ENCODE measurements at places on chromosomes 12 and 14.

DNA sequence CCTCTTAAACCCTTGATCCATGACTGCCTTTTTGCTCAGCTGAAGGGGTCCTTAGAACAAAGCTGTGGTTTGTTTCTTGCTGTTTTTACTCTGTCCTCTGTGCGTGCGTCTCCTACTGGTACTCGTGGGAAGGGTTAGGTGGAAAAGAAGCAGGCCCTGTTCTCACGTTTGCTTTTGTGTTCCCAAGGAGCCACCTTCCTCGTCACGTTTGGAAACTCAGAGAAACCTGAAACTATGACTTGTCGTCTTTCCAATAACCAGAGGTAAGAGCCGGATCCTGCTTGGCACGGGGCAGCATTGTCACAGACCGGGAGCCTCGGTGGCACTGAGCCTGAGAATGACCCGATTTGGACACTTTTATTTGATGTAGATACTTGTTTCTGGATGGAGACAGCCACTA, 13.1 kb downstream of the ZFYVE21 start:
- no peak for DNase-seq

DNA sequence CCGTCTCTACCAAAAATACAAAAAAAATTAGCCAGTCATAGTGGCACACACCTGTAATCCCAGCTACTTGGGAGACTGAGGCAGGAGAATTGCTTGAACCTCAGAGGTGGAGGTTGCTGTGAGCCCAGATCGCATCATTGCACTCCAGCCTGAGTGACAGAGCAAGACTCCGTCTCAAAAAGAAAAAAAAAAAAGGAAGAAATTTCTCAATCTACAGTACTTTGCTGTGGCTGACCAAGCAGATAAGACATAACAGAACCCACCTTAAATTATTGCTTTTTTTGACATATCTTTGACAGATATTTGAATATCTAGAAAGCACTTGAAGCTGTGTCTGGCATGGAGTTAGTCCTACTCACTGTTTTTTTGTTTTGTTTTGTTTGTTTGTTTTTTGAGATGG, 34.9 kb upstream of the HNF1A start:
- no peak for DNase-seq

- peak; percentile 24 for DNase-seq
Observed at GRCh38 chr14:68628605-68629310, 164.1 kb downstream of the ZFP36L1 start.

DNA sequence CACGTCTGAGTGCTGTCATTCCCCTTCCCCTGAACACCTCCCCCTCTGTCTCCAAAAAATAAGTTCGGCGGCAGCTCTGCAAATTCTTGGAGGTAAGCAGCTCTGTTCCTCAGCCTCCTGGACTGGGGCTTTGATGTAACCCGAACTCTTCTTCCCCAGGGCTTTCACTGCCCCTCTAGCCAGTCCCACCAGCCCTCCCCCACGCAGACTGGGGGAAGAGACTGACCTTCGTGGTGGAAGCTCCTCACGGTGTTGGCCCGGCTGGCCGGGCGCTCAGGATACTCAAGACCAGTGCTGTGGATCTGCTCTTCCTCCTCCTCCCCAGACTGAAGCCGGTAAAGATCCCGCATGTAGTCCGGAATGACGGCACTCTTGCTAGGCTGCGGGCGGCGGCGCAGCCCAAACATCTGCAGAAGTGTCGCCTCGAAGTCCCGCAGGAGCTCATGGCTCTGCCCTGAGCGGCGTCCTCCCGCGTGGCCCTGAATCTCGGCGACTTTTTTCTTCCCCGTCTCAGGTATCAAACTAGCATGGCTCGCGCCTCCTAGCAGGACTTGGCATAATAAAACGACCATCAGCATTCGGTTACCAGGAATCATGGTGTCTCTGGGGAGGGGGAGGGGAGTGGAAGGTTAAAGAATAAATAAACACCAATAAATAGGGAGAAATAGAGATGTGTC, 4.9 kb downstream of the BMP4 start:
- DNase-seq, result no peak

DNA sequence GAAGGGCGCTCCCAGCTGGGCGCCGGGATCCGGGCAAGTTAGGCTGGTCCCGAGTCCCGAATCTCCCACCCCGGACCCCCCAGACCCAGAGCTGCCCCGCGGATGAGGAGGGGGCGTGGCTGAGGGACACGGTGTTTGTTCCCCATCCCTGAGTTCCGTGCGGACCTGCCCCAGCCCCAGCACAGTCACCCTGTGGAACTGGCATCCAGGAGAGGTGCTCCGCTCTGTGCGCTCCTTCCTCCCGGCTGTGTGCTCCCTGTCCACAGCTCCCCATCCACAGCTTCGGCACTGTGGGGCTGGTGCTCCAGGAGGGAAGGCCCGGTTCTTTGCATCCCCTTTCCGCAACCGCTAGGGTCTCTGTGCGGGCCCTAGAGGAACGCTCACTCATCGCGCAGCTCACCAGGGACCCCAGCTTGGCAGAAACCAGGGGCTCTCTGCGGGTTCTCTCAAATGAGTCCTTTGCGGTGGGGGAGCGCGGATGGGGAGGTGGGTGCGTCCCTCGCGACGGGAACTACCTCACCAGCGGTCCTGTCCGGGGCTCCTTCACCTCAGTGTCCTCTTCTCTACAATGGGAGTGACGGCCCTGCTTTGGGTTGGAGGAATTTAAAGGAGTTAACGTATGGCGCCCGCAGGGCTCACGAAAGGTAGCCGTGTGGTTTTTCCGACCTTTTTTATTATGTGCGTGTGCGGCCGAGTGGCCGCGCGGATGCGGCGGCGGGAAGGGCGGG, 845 bp downstream of the TMEM132C start:
- no peak for DNase-seq

- no peak for DNase-seq
Observed at GRCh38 chr12:76777765-76778216, 13.9 kb downstream of the ZDHHC17 start.

DNA sequence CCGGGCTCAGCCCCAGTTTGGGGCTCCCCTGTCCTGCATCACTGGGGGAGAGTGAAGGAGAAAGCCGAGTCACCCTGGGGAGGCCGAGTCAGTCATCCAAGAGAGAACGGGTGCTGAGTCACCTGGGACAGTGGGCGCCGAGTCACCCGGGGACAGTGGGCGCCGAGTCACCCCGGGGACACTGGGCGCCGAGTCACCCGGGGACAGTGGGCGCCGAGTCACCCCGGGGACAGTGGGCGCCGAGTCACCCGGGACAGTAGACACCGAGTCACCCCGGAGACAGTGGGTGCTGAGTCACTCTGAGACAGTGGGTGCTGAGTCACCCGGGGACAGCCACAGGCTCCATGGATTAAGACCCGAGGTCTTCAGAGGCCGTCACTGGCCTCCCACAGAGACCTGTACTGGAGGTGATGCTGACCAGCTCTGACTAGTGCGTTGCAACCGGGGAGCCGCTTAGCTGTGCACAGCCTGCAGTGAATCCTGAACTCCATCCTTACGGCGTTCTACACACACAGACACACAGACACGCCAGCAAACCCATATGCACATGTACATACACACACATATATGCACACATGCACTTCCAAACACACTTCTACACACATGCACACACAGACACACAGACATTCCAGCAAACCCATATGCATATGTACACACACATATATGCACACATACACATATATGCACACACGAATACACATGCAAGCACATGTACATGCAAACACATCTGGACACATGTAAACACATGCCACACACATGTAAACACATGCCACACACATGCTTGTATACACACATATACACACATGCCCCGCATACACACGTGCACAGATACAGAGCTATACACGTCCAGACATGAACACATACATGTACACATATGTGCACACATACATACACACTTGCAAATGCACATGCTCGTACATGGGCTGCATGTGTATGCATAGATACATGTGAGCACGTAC, 64.9 kb upstream of the GALNT9 start:
- DNase-seq, result no peak

DNA sequence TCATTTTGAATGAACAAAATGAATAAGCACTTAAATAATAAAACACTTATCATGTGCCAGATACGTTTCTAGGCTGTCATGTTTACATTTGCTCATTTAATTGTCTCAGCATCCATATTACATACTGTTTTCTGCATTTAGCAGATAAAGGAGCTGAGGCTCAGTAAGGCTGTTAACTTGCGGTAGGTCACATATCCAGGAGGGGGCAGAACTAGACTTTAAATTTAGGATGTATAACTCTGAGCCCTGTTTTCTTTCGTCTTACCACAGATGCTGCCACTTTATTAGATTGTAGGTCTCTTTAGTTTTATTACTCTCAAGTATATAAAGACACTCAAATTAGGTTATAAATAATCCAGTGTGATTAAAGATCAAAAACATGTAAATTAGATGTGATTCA, 17.7 kb downstream of the IRAK4 start:
- DNase-seq, result peak; percentile 28

- no peak for DNase-seq
Observed at GRCh38 chr12:109724321-109724892, 10.8 kb downstream of the FAM222A start.

DNA sequence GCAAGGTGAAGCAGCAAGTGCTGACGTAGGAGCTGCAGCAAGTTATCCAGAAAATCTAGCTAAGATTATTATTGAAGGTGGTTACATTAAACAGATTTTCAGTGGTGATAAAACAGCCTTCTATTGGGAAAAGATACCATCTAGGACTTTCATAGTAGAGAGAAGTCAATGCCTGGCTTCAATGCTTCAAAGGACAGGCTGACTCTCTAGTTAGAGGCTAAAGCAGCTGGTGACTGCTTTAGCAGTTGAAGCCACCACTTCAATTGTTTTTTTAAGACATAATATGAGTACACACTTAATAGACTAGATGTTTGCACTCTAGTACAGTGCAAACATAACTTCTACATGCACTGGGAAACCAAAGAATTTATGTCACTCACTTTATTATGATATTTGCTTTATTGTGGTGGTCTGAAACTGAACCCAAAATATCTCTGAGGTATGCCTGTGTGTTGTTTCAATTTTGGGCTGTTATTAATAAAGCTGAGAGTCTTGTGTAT, 1026.9 kb upstream of the FOXG1 start:
- no peak for DNase-seq

- DNase-seq, result no peak
Observed at GRCh38 chr12:43097471-43097870, 454.5 kb downstream of the ADAMTS20 start.

GRCh38 chr14:100072783-100073346, 7.6 kb downstream of the EVL start:
- DNase-seq, result peak; percentile 70

DNA sequence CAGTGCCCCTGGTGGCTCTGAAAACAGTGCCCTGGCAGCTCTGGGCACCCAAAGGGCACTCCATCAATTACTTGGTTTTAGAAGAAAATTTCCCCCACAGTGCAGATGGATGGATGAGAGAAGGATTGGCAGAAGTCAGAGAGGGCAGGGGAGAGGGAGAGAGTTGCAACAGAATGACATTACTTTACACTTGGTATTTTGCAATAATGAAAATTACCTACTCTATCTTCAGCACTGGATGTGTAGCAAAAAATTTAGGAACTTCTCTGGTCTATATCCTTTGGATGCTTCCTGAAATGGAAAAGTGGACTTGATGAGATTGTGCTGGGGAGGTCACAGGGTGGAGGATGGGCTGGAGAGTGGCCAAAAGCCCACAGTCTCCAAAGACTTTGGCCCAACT, 193.2 kb downstream of the CHST11 start:
- no peak for DNase-seq

DNA sequence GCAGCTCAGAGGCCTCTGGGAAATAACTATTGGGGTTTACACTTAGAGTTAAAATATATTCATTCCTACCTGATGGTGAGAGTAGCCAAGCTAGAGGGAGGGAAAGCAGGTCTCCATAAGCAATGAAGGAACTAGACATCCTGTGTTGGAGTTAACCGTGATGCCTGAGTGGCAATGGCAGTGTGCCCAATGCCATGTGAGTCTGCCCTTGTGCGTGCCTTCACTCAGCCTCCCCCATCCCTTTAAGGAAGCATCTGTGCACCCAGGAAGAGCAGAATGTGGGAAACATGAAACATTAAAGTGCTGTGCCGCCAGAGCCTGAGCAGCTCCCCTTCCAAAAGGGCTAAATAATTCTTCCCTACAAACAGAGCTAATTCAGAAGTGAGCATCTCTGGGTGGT, 76.3 kb downstream of the COX16 start:
- DNase-seq, result no peak

DNA sequence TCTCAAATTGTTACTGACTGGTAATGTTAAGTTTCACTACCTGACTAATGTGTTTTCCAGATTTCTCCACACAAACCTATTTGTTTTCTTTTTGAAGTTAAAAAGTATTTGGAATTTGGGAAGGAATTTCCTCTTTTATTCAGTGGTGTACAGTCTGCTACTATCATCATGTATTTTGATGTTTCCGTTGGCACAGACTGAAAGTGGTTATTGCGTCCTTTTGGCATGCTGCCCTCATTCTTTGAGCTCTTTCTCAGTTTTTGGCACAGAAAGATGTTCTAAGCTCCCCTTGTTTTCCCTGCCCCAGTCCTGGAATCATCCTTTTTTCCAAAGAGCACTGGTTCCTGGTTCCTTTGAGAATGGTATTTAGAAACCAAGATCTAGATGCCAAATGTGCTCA, 31.4 kb upstream of the RTRAF start:
- DNase-seq, result no peak

GRCh38 chr14:35286003-35286600, 6.1 kb upstream of the PSMA6 start:
- DNase-seq, result no peak

- DNase-seq, result no peak
Observed at GRCh38 chr14:83217492-83217891, 1683.8 kb upstream of the SEL1L start.

DNA sequence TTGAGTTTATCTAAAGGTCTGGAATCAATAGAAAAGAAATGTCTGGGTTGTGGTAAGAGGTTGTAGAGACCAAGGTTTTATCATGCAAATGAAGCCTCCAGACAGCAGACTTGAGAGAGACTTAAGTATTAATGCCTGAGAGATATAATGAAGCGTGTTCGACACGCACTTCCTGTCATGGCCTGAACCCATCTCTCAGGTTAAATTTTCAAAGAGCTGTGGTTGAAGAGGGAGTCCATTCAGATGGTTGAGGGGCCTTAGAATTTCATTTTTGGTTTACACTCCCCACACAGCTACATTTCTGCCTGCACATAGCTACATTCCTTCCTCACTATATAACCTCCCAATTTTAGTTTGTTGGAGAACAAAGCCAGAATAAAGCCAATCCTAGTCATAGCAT, 10.1 kb upstream of the CLEC12A start:
- no peak for DNase-seq

- no peak for DNase-seq
Observed at GRCh38 chr12:127360580-127360979, 906.4 kb upstream of the TMEM132C start.

DNA sequence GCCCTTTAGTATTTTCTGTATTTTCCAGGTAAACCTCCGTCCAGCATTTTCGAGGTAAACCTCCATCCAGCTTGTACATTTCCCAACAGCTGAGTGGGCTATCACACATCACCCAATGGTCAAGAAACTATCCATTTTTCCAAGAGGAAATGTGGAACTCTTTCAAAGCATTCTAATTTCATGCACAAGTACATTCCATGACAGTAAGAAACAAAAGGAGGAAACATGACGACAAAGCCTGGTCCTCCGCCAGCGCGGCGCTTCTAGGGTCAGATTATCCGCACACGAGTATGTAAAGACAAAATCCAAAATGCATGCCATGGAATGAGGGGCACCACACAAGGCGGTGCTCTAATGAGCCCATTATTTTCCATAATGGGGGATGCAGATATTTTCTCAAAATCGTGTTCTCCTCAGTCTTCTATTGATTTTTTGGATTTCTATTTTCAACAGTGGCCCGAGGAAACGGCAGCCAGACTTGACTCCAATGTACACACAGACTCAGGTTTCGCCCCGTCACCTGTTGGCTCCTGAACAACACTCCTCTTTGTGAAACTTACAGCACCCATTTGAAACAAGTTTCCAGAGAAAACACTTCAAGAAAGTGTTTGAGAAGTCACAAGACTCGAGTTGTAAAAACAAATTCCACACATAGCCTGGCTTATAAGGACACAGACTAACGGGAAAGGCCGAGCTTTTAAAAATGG, 107.4 kb downstream of the PRICKLE1 start:
- DNase-seq, result no peak

Data from CD4-positive, alpha-beta T cell treated with Interleukin-15 for 4 hours (primary cell).